Adipose tissue (tissue), 3 donors: ENCODE measurements at places on chromosomes 12 and 14. TPM values are rescaled to one million over a fixed set of nuclear protein-coding genes. Genes with fewer than 3 reads are reported as not detected.

NFE2 gene
- 0.28 TPM for polyA plus RNA-seq

COX8C gene
- polyA plus RNA-seq: not detected

OAS1 gene
- 23.2 TPM for polyA plus RNA-seq

TAS2R9 gene
- not detected for polyA plus RNA-seq

BATF gene
- 17.2 TPM for polyA plus RNA-seq

CAPRIN2 gene
- 9.9 TPM for polyA plus RNA-seq

KRT74 gene
- polyA plus RNA-seq: not detected

SYNDIG1L gene
- polyA plus RNA-seq: 0.10 TPM

PPP1R36 gene
- polyA plus RNA-seq: 0.89 TPM

CD163L1 gene
- 1.8 TPM for polyA plus RNA-seq

ZFP36L1 gene
- polyA plus RNA-seq: 174 TPM

CYP46A1 gene
- 0.91 TPM for polyA plus RNA-seq

FOXN4 gene
- 0.04 TPM for polyA plus RNA-seq

SLC39A2 gene
- 0.06 TPM for polyA plus RNA-seq

CMKLR1 gene
- polyA plus RNA-seq: 5.3 TPM

ADAMTS20 gene
- not detected for polyA plus RNA-seq

FBXO34 gene
- 7.8 TPM for polyA plus RNA-seq

AGAP2 gene
- polyA plus RNA-seq: 2.2 TPM

LRR1 gene
- polyA plus RNA-seq: 4.0 TPM

RIMKLB gene
- 5.5 TPM for polyA plus RNA-seq

NANOG gene
- polyA plus RNA-seq: not detected

AHNAK2 gene
- polyA plus RNA-seq: 15.6 TPM

SDR9C7 gene
- polyA plus RNA-seq: not detected

HOXC4 gene
- 5.6 TPM for polyA plus RNA-seq

CLEC4A gene
- 2.4 TPM for polyA plus RNA-seq

CCDC196 gene
- polyA plus RNA-seq: not detected

HCAR2 gene
- 68.5 TPM for polyA plus RNA-seq

TSPAN11 gene
- polyA plus RNA-seq: 1.8 TPM

SYCP3 gene
- polyA plus RNA-seq: 0.56 TPM

MIP gene
- polyA plus RNA-seq: not detected

MMAB gene
- 52.3 TPM for polyA plus RNA-seq

CACNB3 gene
- 3.1 TPM for polyA plus RNA-seq

ANKRD33 gene
- not detected for polyA plus RNA-seq

GPR135 gene
- polyA plus RNA-seq: 0.79 TPM

HOTAIR gene
- not detected for polyA plus RNA-seq

NAB2 gene
- 17.1 TPM for polyA plus RNA-seq

SELPLG gene
- 14.1 TPM for polyA plus RNA-seq

SIX6 gene
- not detected for polyA plus RNA-seq

PIP4P1 gene
- 24.6 TPM for polyA plus RNA-seq

EVL gene
- polyA plus RNA-seq: 37.8 TPM

SSTR1 gene
- 1.0 TPM for polyA plus RNA-seq

TMCC3 gene
- polyA plus RNA-seq: 1.9 TPM

IFNG-AS1 gene
- polyA plus RNA-seq: not detected

CDKN3 gene
- polyA plus RNA-seq: 2.7 TPM

PMCH gene
- polyA plus RNA-seq: not detected

STYK1 gene
- 0.05 TPM for polyA plus RNA-seq

SYT1 gene
- polyA plus RNA-seq: 0.59 TPM

PTPRQ gene
- 0.11 TPM for polyA plus RNA-seq
